ENCODE measurements at places on chromosomes 12 and 14.

GRCh38 chr12:67757651-67758050 is 109.1 kb downstream of the DYRK2 start:
- DNase-seq: no peak

- no peak for DNase-seq
Measured at GRCh38 chr12:41532072-41532471, 344.0 kb downstream of the PDZRN4 start.

GRCh38 chr14:85934123-85934885 is 404.4 kb downstream of the FLRT2 start:
- no peak for DNase-seq

DNA sequence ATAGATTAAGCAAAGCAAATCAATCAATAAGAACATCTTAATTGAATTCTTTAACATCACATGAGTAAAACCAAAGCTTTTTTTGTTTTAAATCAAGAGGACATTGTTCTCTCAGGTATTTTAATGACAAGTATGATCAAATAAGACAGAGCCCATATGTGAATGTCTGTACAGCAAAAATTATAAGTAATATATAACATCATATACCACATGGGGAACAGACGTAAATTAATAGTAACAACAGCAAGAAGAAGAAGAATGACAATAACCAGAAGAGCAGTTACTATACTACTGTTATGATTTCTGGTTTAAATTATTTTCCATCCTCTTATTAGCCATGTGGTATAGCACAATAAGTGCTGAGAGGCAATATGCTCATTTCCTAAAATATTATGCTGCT is 335.5 kb downstream of the ADAMTS20 start:
- DNase-seq: no peak

GRCh38 chr12:94025068-94025467 is 123.3 kb upstream of the PLXNC1 start:
- no peak for DNase-seq

DNA sequence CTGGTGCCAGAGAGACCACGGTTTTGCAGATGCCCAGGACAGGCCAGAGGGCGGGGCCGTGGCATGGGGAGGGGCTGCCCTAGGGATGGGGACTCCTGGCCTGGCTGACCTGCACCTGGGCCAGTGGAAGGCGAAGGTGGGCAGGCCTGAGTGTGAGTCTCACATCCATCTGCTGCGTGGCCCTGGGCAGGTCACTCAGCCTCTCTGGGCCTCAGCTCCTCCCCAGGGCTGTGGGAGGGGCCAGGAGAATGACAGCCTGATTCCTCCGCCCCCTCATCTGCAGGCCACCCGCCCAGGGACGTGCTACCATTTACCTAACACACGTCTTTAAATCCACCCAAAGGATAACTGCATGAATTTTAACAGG is 90.9 kb downstream of the GALNT9 start:
- DNase-seq: no peak

DNA sequence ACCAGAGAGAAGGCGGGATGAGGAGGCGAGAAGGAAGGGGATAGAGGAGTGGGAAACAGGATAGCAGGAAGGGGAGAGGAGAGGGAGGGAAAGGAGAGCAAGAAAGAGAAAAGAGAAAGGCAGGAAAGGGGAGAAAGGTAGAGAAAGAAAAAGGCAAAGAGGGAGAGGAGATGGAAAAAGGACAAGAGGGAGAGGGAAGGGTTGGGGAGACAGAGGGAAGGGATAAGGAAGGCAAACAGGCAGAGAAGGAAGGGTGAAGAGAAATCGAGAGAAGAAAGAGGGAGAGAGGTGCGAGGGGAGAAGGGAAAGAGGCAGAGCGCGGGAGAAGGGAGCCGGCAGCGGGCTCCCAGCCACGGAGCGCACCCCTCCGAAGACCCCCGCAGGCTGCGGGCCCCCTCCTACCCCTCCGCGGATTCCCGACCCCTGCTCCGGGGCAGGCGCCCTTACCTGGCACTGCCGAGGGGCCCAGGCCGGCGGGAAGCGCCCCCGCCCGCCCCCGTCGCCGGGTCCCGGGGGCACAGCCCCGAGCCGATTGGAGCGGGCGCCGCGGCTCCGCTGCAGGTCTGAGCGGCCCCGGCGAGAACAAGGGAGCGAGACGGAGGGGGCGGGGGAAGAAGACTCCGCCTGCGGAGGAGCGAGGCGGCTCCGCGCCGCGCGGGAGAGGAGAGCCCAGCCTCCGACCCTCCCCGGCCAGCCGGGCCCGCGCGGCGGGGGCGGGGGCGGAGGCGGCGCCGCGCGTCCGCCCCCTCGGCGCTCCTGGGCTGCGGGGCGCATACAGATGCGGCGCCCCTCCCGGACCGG is at the start of gene CDH24:
Gene CDH24, minus strand, starts transcription at position 565 of the 801 bp plus-strand sequence. CDS start 1,787 bp downstream, outside the sequence.
- DNase-seq: peak; percentile 75

DNA sequence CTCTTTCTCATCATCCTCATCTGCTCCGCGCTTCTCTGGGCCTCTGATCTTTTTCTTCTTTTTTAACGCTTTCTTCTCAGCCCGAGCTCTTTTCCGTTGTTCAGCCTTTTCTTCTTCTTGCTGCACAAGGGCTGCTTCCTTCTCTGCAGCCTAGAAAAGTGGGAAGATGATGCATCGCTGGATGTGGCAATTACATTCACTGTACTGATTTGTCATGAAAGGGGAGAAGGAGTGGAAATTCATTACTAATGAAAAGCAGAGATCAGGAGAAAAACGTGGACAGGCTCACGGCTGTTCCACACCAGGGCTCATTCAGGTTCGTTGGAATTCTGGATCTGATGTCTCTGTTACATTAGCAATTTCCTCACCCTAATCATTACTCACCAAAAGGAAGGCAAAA is 15.1 kb downstream of the FICD start:
- no peak for DNase-seq

DNA sequence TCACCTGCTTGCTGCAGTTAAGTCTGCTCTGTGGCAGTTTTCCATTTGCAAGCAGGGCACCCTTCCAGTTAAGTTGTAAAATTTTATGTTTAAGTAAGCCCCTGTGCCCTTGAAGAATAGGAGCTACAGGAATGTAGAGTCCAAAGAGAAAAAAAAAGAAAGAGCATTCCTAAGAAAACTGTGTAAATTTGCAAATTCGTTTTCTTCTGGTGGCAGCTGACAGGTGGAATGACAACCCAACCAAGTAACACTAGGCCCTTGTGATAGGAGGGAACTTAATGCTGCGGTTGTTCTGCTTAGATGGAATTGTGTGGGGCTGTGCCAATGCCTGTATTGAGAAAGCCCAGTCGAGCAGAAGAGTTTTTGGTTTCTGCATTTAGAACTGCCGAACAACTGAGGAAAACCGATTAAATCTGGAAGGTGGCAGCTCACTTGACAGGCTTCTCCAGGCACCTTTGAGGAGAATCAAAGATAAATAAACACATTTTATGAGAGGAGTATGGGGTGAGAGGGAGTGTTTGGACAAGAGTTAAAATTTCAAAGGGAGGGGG is 280.0 kb downstream of the RAD51B start:
- DNase-seq: no peak

GRCh38 chr12:108622921-108623514 is 10.7 kb downstream of the SELPLG start:
- DNase-seq: no peak

GRCh38 chr14:36495666-36496065 is 24.4 kb downstream of the NKX2-1 start:
- DNase-seq: no peak

DNA sequence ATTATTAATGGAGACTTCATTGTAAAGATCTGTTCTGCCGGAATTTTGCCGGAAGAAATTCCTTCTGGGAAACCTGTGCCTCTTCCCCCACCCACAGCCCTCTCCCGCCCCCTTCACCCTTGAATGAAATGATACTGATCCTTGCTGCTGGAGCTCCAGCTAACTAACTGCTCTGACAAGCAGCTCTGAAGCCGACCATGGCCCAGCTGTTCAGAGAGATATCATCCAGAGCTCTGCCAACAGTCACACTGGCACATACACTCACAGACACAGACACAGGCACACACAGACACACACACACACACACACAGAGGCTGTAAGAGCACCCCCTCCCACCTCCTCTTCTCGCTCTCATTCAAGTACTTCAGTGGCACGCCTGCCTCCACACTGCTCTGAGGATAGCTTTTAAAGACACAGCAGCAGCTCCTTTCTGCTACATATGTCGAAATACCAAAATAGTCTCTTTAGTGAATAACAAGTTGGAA is 88.6 kb downstream of the R3HDM2 start:
- DNase-seq: no peak

DNA sequence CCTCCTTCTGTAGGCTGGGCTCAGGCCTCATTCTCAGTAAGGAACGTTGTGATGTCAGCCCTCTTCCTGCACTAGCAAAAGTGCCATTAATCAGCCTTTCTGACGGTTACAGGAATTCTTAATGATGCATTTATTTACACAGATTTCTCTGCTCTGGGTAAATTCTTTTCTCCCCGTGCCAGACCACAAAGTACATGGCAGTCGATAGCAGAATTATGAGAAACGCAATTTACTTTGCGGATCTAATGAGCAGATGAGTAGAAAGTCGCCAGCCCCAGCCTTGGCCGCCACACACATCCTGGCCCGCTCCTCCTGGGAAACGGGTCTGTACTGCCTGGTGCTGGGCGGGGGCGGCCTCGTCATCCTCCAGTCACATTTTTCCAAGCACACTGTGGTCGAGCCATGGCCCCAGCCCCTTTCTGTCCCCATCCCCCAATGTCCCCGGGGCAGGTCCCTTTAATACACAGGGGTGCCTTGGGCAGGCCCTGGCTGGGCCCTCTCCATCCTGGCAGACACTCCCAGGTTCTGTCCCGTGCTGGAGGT is 25.9 kb downstream of the NOC4L start:
- DNase-seq: no peak

DNA sequence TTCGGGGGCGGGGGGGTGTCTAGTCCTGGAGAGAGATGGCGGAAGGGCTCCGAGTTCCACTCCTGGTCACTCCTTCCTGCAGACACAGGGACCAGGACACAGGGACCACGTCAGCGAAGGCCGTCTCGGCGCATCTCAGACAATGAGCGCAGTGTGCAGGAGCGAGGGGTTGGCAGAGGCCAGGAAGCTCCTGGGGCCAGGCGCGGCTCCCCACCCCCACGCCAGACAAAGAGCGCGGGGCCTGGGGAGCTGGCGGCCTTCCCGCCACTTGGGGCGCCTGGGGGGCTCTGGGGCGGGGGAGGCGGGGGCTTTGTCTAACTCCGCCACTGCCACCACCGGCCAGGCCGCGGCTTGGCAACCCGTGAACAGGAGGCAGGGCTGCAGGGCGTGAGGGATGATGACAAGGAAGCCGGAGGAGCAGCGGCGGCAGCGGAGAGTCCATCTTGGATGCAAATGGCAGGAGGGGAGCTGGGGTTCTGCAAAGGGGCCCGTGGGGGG is 2.2 kb downstream of the CDK2AP1 start:
- peak; percentile 65 for DNase-seq

DNA sequence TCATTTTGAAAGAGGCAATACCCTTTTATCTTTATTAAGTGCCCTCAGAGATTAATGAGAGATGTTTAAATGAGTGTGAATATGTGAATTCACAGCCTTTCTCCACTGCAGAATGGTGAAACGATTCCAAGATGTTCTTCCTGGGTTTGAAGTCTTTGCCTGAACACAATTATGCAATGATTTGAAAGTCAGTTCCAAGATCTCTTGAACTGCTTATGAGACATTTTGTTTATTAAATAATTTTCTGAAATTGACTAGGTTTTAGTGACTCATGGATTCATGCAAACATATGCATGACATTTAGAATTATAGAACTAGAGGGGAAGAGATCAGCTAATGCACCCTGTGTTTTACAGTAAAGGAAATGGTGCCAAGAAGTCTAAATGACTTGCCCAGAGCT is 118.1 kb upstream of the SLC38A2 start:
- no peak for DNase-seq

GRCh38 chr12:48194799-48195201 is 8.3 kb downstream of the OR10AD1 start:
- DNase-seq: no peak

DNA sequence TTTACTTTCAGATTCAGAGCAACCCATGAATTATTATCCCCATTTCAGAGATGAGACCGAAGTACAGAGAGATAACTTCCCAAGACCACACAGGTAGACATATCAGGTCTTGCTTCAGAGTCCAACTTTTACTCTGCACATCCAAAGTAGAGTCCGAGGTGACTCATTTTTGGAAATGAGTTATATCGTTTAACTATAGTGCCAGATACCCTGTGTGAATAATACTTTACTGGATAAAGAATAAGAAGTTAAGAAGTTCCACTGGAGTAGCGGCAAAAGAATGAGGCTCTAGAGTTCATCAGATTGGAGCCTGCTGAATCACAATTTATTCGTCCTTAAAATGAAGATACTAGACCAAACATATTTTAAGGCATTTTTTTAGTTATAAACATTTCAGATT is 124.7 kb downstream of the EPS8 start:
- DNase-seq: no peak

- no peak for DNase-seq
Measured at GRCh38 chr12:3732901-3733300, 20.0 kb downstream of the CRACR2A start.

GRCh38 chr12:14902465-14902864 is 16.8 kb upstream of the MGP start:
- DNase-seq: no peak

- DNase-seq: no peak
Measured at GRCh38 chr14:24364841-24365240, 3.1 kb upstream of the NFATC4 start.

- DNase-seq: no peak
Measured at GRCh38 chr12:96821592-96821991, 85.5 kb upstream of the NEDD1 start.

DNA sequence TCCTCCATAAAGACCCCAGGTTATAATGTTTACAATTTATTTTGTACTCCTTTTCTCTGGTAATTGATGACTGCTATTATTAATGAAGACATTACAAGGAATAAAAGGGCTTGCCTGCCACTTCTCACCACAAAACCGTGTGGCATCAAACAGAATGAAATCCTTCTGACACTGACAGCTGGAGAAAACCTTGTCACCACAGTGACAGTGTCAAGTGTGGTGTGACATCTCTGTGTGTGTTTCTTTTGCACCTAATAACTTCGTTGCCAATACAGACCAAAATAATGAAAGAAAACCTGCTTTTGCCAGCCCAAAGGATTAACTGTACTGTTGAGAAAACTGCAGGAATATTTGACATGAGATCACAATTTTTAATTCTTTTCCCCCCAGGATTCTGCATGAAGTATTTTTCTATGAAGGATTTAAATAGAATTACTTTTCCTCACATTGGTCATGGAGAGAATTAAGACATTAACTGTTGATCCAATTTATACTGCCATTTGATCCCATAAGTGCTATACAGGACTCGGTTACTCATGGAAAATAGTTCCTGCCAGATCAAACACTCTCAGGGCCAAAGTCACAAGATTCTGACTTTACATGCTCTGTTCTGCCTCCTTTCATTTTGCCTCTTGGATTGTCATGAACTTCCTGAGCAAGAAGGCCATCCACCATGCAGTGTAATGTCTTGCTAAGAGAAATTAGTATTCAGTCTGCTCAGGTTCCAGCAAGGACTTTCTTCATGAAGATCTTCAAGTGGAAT is 60.4 kb upstream of the IFNG-AS1 start:
- no peak for DNase-seq

DNA sequence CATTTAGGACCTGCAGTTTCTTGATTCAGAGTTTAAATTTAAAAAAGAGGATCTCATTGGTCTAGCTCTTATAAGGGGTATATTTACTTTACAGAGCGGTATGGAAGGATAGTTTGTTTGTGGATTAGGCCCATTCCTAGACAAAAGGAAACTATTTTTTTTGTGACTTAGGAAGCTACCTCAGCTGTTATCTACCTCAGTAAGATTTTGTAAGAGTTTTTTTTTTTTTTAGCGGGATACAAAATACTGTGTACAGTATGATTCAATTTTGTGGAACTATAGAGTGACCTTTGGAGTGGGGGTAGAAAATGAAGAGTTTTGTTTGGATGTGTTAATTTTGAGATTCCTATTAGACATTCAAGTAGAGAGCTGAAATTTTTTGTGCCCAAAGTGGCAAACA is 104.6 kb upstream of the ATF1 start:
- DNase-seq: no peak
